ENCODE measurements at places on chromosomes 5 and 9. TPM values are rescaled to one million over a fixed set of nuclear protein-coding genes. Genes with fewer than 3 reads are reported as not detected.
A peak's percentile ranks its signal among the peaks of the same experiment; 100 is the strongest.

DNA sequence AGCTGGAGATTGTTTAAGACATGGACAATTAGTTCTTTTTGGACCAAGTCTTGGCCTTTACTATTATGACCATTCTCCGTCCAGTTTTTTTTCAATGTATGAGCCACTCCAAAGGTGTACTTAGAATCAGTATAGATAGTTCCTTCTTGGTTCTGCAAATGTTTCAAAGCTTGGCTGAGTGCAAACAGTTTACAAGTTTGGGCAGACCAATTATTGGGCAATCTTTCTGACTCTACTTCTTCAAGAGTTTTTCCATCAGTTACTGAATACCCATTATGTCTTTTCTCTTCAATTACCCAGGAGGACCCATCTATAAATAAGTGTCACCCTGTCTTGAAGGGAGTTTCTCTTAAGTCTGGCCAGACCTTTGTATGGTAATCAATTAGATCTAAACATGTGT, 15.5 kb downstream of the IFT74 start:
- H3K36me3 ChIP-seq = no peaks in the 10 kb centered on the region
- H3K27me3 ChIP-seq = no peaks in the 10 kb centered on the region
- DNase-seq = no peak
- H3K27ac ChIP-seq = no peak overlapping the region
- no peaks in the 10 kb centered on the region for H3K4me1 ChIP-seq

Gene SLC4A9
- 0.15 TPM for total RNA-seq

Gene LOX
- total RNA-seq = 25.1 TPM

Gene PRR7
- total RNA-seq = 3.3 TPM

DNA sequence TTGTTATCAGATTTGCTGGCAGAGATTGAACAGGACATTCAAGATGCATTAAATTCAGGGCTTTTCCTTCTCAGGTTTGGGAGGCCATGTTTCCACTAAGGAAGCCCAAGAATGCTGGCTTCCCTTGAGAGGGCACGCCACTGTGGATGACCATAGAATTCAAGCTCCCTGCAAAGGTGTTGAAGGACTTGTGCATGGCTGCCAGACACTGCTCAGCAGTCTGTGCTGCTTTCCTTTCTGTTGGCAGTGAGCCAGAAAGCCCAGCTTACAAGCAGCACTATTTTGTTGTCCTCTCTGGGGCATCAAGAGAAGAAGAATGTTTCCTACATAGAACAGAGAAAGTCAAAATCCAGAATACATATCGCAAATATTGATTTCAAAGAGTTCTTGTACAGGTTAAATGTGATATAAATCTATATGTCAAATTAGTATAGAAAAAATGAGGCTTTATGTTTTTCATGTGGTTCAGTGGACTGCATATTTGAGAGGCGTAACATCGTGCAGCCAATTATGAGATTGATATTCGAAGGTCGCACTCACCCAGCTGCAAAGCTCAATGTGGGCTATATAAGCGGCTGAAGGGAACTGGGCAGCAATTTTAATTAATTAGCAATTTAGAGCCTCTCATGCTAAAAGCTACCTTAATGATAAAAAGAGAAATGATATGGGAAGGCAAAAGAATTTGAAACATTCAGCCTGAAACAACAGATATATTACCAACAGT, 103.1 kb upstream of the ISL1 start:
- H3K4me1 ChIP-seq = no peaks in the 10 kb centered on the region
- H3K36me3 ChIP-seq = no peaks in the 10 kb centered on the region
- no peak overlapping the region for H3K27ac ChIP-seq
- no peak overlapping the region for H3K4me3 ChIP-seq
- no peak for DNase-seq

- H3K27me3 ChIP-seq = no peaks in the 10 kb centered on the region
- DNase-seq = no peak
- H3K4me1 ChIP-seq = peaks cover 8% of the 10 kb centered on the region
- no peak overlapping the region for H3K27ac ChIP-seq
Measured at GRCh38 chr9:20242510-20243189, 379.6 kb downstream of the MLLT3 start.

Gene AK6
- total RNA-seq = 15.0 TPM

Gene COL15A1
- 2.6 TPM for total RNA-seq

GRCh38 chr5:109693535-109694400, 4.0 kb downstream of the MAN2A1 start:
- no peak overlapping the region for H3K4me3 ChIP-seq
- no peak overlapping the region for H3K27ac ChIP-seq
- H3K4me1 ChIP-seq = peaks cover 42% of the 10 kb centered on the region
- no peaks in the 10 kb centered on the region for H3K27me3 ChIP-seq
- H3K36me3 ChIP-seq = no peaks in the 10 kb centered on the region

DNA sequence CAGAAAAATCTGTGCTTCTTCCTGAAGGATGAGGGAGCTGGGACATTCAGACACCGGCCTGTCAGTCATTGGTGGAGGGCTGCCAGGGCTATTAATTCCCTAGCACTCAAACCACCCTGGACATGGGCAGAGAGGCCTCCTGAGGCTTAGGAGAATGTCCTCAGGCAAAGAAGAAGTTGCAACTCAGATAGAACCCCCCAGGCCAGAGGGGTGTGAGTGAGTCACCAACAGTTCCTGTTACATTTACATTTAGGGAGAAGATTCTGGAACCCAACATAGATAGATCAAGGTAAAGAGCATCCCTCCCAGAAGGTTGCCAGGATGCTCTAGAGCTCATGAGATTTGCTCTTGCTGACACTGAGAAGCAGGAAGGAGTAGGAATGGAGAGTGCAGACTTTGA, 29.2 kb upstream of the SYK start:
- H3K4me3 ChIP-seq = no peak overlapping the region
- no peak for DNase-seq
- H3K4me1 ChIP-seq = no peaks in the 10 kb centered on the region
- no peaks in the 10 kb centered on the region for H3K36me3 ChIP-seq
- H3K27me3 ChIP-seq = no peaks in the 10 kb centered on the region

- H3K36me3 ChIP-seq = peaks cover 5% of the 10 kb centered on the region
- H3K27ac ChIP-seq = no peak overlapping the region
- DNase-seq = no peak
- no peak overlapping the region for H3K4me3 ChIP-seq
Measured at GRCh38 chr9:71685394-71685793, 82.9 kb downstream of the CEMIP2 start.

DNA sequence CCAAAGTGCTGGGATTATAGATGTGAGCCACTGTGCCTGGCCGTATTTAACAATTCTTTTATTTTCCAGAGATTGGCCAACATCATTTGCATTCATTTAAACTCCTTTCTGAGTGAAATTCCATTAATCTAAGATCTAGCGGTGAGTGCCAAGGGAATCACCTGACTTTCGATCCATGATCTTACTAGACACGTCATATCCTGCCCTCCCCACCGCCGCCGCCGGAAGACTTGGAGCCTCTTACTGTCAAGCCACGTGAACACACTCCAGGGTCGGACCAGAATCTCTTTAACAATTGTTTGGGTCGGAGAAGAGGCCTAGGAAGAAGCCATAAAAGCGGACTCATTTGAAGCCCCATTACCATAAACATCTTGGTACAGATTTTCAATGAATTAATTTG, 12.9 kb downstream of the INPP5E start:
- H3K27ac ChIP-seq = no peak overlapping the region
- peaks cover 9% of the 10 kb centered on the region for H3K36me3 ChIP-seq
- DNase-seq = no peak
- no peak overlapping the region for H3K4me3 ChIP-seq

DNA sequence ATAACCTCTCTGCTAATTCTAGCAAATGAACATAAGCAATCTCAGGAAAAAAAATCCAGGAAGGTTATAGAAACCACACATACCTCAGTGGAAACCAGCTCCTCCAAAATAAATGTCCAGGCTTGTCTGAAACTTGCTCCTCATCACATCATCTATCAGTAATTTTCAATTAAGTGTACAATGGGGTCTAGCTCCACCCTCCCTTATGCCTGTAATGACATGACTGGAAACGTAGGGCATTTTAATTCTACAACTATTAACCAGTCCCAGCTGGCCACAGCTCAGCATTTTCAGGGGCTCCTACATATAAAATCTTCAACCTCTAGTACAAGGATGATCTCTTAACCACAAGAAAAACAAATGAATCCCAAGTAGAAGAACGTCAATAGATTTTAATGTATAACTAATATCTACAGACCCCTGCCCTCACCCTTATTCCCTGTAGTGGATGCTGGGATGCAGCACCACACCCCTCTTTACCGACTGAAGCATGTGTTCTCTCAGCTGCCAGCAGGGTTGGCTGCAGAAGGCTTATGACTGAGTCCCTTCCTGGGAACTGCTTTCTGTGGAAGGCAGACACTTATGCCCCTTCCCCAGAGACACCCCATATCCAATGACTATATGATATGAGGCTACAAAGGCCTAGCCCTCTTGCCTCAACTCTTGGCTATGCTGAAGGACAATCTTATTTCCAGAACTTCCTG, 6.8 kb downstream of the TSSK1B start:
- DNase-seq = no peak
- no peaks in the 10 kb centered on the region for H3K4me1 ChIP-seq
- H3K4me3 ChIP-seq = no peak overlapping the region
- H3K27ac ChIP-seq = no peak overlapping the region
- H3K36me3 ChIP-seq = no peaks in the 10 kb centered on the region
- no peaks in the 10 kb centered on the region for H3K27me3 ChIP-seq

Gene UGT3A2
- total RNA-seq = not detected

- no peak for DNase-seq
- H3K27me3 ChIP-seq = no peaks in the 10 kb centered on the region
- no peaks in the 10 kb centered on the region for H3K4me1 ChIP-seq
Measured at GRCh38 chr5:83751201-83751600, 30.5 kb upstream of the HAPLN1 start.

Gene PKD2L2
- not detected for total RNA-seq

Gene PPP3R2
- not detected for total RNA-seq

GRCh38 chr9:34253460-34253837, 74.6 kb downstream of the UBAP1 start:
- no peak for DNase-seq
- H3K4me3 ChIP-seq = no peak overlapping the region
- H3K27me3 ChIP-seq = no peaks in the 10 kb centered on the region
- peak overlapping the region; percentile 23 for H3K27ac ChIP-seq
- H3K36me3 ChIP-seq = peaks cover 31% of the 10 kb centered on the region

Gene DTWD2
- total RNA-seq = 11.1 TPM

GRCh38 chr5:75412111-75412990, 75.3 kb downstream of the HMGCR start:
- no peak for DNase-seq
- H3K4me3 ChIP-seq = no peak overlapping the region
- peaks cover 20% of the 10 kb centered on the region for H3K36me3 ChIP-seq
- no peaks in the 10 kb centered on the region for H3K27me3 ChIP-seq

DNA sequence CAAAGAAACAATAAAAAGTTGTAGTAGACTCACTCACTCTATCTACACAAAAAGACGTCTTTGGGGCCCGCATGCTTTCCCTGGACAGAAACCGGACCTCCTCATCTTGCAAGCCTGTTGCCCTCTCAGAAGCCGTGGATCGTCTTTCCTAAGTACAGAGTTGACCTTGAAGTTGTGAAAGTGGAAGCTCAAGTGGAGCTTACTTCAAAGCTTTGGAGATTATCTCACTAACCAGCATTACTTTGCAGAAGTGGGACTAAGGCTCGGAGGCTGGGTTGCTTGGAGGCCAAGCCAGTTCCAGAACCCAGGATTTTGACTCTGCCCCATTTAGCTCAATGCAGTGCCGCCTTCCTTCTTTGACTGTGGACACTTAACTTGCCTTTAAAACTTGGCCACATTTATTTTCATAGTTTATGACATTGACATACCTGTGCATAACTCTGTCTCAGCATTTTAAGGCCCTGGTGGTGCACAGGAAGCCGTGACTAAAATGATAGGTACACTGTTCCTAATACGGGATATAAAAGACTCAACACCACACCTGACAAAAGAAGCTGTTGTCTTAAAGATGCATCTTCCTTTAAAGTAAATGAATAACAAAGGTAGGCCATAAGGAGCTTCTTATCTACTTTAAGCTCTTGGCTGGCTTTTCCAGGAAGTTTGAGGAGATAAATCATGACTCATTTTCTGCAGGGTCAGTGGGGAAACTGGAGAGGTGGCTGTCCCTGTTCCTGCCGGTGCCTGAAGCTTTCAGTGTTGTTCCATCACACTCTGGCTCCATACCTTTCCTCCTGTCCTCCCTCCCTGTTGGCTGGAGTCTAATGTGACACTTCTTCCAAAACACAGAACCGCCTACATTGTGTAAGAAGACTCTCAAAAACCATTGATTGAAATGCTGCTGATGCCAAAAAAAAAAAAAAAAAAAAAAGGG, 10.7 kb downstream of the SLC25A25 start:
- DNase-seq = no peak
- peak overlapping the region; percentile 42 for H3K27ac ChIP-seq
- peaks cover 42% of the 10 kb centered on the region for H3K4me1 ChIP-seq
- H3K4me3 ChIP-seq = no peak overlapping the region

DNA sequence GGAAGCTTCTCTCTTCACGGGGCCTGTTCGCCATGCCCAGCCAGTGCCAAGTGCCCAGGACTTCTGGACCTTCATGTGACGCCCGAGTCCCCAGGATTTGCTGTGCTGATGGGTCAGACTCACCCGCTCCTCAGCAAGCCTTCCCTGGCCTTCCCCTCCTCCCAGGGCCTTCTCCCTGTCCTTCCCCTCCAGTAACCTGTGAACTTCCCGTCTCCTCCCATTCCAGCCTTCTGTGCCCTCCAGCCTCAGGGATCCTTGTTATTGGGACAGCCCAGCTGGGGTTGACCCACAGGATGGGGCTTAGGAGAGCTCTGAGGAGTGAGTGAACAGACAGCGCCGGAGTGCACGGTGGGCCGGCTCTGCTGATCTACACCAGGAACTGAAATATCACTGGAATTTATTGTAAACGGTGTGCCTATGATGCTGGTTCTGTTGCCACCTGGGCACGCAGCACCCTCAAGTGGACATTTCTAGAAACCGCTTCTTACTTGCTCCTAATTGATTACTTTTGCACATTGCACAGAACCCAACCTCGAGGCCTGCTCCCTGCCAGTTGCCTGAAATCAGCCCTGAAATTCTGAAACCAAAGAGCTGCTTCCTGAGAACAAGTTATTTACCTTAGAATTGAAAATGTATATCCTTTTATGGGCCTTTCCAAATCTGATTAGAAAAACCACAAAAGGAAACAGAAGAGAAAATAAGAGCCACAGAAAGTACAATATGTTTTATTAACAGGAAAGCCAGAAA, 1.5 kb downstream of the SPAAR start:
- H3K4me3 ChIP-seq = peak overlapping the region; percentile 46
- DNase-seq = peak; percentile 55
- H3K27me3 ChIP-seq = no peaks in the 10 kb centered on the region
- H3K27ac ChIP-seq = peak overlapping the region; percentile 98
- H3K36me3 ChIP-seq = no peaks in the 10 kb centered on the region
- peaks cover 73% of the 10 kb centered on the region for H3K4me1 ChIP-seq

- no peak overlapping the region for H3K27ac ChIP-seq
- no peak for DNase-seq
- no peak overlapping the region for H3K4me3 ChIP-seq
- no peaks in the 10 kb centered on the region for H3K4me1 ChIP-seq
- no peaks in the 10 kb centered on the region for H3K27me3 ChIP-seq
Measured at GRCh38 chr9:99561509-99561917, 260.2 kb upstream of the NR4A3 start.

- H3K36me3 ChIP-seq = no peaks in the 10 kb centered on the region
- no peak for DNase-seq
- H3K27ac ChIP-seq = no peak overlapping the region
Measured at GRCh38 chr9:85541876-85542275, 199.9 kb downstream of the AGTPBP1 start.

All from upper lobe of left lung (tissue), 6 donors.